Hypothalamus (tissue), 51 donors: ENCODE measurements at places on chromosomes 3 and 15.

- DNase-seq: no peak
Observed at GRCh38 chr3:126467611-126467955, 8.1 kb downstream of the ZXDC start.

DNA sequence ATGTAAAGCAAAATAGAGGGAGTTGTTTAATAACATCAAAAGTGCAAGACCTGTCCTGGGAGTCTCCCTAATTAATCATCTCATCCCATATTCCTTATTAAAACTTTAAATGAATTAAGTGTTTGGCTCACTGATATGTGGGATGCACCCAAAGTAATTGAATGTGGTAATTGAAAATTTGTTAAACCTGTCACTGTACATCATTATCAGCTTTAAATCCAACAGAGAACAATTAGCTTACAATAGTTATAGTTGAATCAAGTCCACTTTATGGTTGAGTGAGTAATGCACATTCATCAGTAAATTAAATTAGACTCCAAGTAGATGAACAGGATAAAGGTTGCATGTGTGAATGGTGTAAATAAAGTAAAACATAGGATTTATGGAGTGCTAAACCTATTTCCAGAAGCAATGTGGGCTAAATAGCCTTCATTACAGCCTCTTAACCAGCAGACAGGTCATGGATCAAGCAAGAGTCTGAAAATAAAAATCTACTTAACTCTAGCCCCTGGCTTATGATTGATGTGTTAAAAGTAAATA is 608.2 kb upstream of the CCDC54 start:
- DNase-seq: no peak

DNA sequence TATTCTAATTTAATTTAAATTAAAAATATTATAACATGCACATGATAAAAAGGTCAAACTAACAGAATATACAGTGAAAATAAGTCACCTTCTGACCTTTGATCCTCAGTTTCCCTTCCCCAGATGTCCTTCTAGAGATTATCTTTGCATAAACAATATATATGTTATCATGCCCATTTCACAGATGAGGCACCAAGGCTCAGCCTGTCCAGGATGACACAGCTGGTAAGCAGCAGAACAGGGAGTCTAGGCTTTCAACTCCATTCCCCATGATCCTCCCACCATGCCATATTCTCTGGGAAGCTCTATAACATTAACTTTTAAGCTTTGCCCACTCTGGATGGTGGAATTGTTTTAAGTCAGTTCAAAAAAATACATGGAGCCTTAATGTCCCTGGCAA is 1.4 kb downstream of the SLC24A1 start:
- no peak for DNase-seq

DNA sequence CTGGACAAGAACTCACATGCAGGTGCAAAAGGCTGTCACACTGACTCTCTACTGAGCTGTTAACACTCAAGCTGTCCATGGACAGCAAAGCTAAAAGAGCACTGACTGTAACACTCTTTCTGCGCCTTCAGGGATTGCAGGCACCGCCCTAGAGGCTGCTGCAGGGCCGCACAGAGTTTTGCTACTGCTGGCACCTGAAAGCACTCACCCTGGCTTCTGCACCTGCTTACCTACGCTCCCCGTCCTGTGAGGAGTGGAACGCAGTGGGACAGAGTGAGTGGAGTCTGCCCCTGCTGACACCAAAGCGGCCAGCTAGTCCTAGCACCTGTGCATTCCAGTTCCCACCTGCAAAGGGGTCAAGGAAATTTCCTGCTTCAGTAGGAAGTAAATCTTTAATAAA is 941.3 kb downstream of the DIPK2A start:
- DNase-seq: no peak

DNA sequence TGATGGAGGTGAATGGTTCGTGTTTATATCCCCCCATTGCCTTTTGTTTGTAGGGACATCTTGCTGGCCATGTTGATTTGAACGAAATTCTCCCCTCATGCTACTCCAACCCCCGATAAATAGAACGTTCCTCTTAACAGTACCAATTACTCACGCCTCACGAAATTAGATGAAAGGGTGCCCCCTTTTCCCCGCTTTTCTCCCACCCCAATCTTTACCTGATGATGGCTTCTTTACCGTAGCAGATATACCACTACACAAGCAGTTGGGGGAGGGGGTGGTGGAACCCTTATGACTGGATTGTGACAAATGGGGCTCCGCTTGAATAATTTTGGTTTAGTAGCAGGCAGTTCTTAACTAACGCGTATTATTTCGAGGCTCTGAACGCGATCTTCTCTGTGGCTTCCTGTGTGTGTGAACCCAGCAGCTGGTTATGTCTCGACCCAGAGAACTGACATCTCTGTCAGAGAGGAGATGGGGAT is 1.1 kb downstream of the PIAS1 start:
- DNase-seq: no peak

DNA sequence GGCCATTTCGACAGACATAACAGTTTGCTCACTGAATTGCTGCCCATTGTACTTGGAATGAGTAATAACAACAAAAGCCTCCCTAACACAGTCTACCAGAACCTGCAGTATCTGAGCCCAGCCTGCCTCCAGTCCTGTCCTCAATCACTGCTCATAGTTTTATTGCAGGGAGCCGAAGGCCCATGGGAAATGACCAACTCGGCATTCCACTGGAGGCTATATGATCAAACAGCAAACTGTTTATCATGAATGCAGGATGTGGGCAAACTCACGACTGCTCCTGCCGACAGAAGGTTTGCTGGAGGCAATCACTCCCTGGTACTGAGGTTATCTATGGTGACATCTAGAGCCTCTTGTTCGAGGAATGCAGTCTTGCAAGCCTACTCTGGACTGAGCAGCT is 46.3 kb downstream of the LSM3 start:
- DNase-seq: no peak

DNA sequence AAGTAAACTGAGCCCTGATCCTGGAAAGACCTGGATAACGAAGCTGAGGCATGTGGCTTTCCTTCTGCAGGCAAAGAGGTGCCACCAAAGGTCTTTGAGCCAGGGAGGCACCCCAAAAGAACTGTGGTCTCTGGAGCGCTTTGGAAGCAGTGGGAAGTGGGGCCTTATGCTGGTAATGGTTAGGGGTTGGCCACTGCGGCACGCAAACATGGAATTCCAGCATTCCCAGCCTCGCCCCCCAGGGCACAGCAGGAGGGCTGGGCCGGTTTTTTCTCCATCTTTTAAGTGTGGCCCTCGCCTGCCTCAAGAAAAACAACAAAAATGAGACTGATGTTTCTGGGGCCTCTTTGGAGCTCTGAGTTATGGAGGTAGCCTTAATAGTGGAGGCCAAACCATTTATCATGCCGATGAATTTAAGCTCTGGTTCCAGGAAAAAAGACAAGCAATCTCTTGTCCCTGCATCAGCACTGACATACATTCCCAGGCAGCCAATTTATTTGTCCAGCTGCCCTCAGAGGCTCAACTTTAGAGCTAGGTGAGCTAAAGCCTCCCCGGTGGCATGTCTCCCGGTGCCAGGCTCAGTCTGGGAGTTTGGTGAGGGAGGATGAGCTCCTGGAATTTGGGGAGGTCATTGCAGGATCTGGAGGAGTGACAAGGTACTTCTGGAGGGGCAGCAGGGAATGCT is 109.0 kb downstream of the TLE3 start:
- DNase-seq: no peak

DNA sequence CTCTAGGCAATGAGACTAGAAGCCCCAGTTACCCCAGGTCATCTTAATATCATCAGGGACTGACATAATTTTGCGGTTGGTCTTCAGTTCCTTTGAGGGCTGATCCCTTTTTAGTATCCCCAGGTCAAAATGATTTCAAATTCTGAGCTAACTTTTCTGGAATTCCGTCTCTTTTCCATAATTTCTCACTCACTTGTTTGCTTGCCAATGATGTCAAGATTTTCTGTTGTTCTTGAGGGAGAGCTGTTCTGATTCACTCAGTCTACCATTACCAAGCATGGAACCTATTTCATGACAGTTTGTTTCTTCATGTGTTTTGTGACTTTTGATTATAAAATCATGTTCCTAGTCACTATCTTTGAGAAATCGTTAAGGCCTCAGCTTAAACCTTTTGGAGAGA is 190.5 kb upstream of the LYSMD4 start:
- DNase-seq: no peak
